GM23248 (cell line): ENCODE measurements at places on chromosomes 13 and 19. TPM values are rescaled to one million over a fixed set of nuclear protein-coding genes. Genes with fewer than 3 reads are reported as not detected.
A peak's percentile ranks its signal among the peaks of the same experiment; 100 is the strongest.

The DMKN gene
- 20.0 and 25.4 TPM in 2 replicates for total RNA-seq

- peak within 1 kb of the TSS; percentile 75 for H3K27ac ChIP-seq
- peak; percentile 96 for DNase-seq
- no peaks in the 10 kb centered on the region for H3K27me3 ChIP-seq
- no peaks in the 10 kb centered on the region; the same call in 1 of the 2 replicates for H3K36me3 ChIP-seq
Observed at GRCh38 chr19:57240311-57241090, at the start of gene ZNF805. TSS of gene ZNF805 (plus strand) at chr19:57240632. CDS start at chr19:57240892, 260 bp downstream.

DNA sequence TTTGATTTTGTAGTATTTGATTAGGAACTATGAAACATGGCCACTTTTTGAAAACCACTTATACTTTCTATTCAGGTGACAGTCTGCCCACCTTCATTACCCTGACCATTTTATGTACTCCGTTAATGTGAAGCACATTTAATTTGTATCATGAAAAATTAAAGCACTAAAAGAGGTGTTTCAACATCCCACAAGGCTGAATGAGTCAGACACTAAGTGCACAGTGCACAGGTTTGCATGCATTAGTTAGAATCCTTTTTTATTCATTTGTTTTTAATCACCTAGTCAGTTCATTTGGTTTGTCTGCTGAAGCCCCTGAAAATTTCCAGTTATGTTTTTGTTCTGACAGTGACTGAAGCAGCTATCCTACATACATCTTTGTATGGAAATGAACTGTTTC, 271.0 kb downstream of the SLITRK5 start:
- H3K27me3 ChIP-seq = no peaks in the 10 kb centered on the region
- DNase-seq = no peak
- no peaks in the 10 kb centered on the region for H3K4me1 ChIP-seq
- H3K4me3 ChIP-seq = no peak overlapping the region
- no peak overlapping the region for H3K27ac ChIP-seq

- no peaks in the 10 kb centered on the region for H3K27me3 ChIP-seq
- no peaks in the 10 kb centered on the region for H3K36me3 ChIP-seq
- DNase-seq = peak; percentile 31
- H3K4me3 ChIP-seq = no peak overlapping the region; the same call in 1 of the 2 replicates
Observed at GRCh38 chr19:49890349-49891311, 6.1 kb downstream of the IL4I1 start.

DNA sequence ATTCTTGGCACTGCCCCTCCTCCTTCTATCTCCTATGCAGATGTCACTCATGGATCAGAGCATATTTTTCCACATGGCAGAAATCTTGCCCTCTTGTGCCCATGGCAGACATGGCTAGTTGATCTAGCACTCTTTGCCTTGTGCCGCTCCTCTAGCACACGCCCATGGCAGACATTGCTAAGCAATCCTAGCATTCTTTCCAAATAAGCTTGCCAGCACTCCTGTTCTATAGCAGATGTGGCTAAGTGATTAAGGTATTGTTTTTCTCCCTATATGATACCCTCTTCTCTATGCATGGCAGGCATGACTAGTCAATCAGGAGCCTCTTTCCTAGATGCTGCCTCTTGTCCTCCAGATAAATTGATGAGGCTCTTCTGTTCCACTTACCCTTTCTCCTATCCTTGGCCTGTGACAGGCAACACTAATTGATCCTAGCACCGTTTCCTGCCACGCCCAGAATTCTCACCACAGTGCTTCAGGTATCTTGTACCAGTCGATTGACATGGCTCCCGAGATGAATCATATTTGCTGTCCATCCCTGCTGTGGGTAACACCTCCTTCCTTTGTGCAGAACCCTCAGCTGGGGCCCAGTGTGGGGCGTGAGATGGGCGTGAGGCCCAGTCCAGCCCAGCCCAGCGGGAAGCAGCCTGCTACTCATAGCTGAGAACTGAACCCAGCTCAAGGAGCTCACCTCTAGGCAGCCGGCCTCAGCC, 26.9 kb downstream of the TMED1 start:
- peaks cover 27% of the 10 kb centered on the region; the same call in 1 of the 2 replicates for H3K36me3 ChIP-seq
- no peak overlapping the region for H3K4me3 ChIP-seq
- H3K4me1 ChIP-seq = peaks cover 16% of the 10 kb centered on the region
- peak; percentile 46 for DNase-seq

The ATP4B gene
- total RNA-seq = not detected in 2 replicates

The POLR1D gene
- 51.1 and 53.0 TPM in 2 replicates for total RNA-seq

The RNF113B gene
- not detected in 2 replicates for total RNA-seq

The C3 gene
- total RNA-seq = 3.1 and 5.6 TPM in 2 replicates

- H3K27me3 ChIP-seq = no peaks in the 10 kb centered on the region
- H3K27ac ChIP-seq = no peak overlapping the region
- DNase-seq = no peak
- H3K4me3 ChIP-seq = no peak overlapping the region
- no peaks in the 10 kb centered on the region for H3K36me3 ChIP-seq
- peaks cover 24% of the 10 kb centered on the region for H3K4me1 ChIP-seq
Observed at GRCh38 chr13:113302986-113303385, 5.9 kb downstream of the LAMP1 start.

- H3K4me3 ChIP-seq = peak overlapping the region; percentile 73
- H3K27me3 ChIP-seq = no peaks in the 10 kb centered on the region
- peak; percentile 89 for DNase-seq
- peaks cover 26% of the 10 kb centered on the region for H3K36me3 ChIP-seq
- H3K4me1 ChIP-seq = no peaks in the 10 kb centered on the region
Observed at GRCh38 chr19:58009666-58010301, 7.2 kb upstream of the ZNF606 start.

GRCh38 chr19:29872224-29872731, 60.5 kb downstream of the CCNE1 start:
- H3K27ac ChIP-seq = no peak overlapping the region
- DNase-seq = peak; percentile 34
- H3K27me3 ChIP-seq = no peaks in the 10 kb centered on the region
- H3K4me3 ChIP-seq = no peak overlapping the region

GRCh38 chr13:45728759-45729158, 26.6 kb downstream of the CBY2 start:
- H3K4me1 ChIP-seq = no peaks in the 10 kb centered on the region
- no peak overlapping the region for H3K27ac ChIP-seq
- H3K27me3 ChIP-seq = peaks cover 50% of the 10 kb centered on the region
- DNase-seq = peak; percentile 9
- H3K36me3 ChIP-seq = no peaks in the 10 kb centered on the region

The CCDC124 gene
- total RNA-seq = 14.4 and 29.6 TPM in 2 replicates

DNA sequence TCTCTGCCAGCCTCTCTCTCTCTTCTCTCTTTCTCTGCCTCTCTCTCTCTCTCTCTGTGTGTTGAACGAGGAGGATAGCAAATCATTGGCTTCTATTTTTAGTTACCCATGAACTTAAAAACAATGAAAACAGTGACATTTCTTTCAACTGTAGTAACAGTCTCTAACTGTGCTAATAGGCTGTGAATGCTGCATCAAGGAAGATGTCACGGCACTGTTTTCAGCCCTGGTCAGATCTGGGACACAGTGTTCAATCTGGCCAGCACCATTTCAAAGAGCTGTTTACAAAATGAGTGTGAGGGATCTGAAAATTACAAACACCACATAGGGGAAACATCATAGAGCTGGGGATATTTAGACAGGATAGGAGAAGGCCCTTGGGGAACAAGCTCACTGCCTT, 717.0 kb downstream of the FGF9 start:
- no peaks in the 10 kb centered on the region for H3K4me1 ChIP-seq
- no peaks in the 10 kb centered on the region for H3K36me3 ChIP-seq
- H3K4me3 ChIP-seq = no peak overlapping the region
- H3K27me3 ChIP-seq = no peaks in the 10 kb centered on the region
- no peak overlapping the region for H3K27ac ChIP-seq

DNA sequence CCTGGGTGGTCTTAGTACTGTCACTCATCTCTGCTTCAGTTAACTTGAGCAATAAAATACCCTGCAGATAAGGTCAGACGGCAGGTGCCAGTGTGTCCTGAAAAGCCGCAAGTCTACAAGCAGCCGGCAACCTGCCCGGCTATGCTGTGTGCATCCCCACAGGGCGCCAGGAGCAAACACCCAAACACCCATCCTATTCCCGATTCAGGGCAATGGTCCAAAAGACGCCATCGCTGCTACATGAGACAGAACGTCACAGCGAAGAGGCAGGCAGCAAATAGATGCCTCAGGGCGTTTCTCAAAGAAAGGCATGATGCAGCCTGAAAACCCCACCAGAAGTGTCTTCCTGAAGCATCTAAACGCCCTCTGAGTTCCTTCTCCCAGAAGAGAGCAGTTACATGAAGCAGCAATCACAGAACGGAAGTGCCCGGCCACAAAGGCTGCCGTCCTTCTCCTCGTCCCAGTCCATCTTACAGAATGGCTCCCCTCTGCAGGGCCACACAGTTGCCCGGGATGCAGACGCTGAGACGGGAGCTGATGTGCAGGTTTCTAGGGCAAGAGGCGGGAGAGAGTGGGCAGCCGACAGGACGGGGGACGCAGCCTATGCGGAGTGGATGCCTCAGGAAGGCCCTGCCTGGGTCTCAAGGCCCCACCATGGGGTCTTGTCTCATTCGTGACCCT, 35.1 kb downstream of the RASA3 start:
- peaks cover 12% of the 10 kb centered on the region for H3K4me1 ChIP-seq
- H3K4me3 ChIP-seq = no peak overlapping the region
- no peak for DNase-seq
- no peaks in the 10 kb centered on the region for H3K36me3 ChIP-seq
- H3K27me3 ChIP-seq = no peaks in the 10 kb centered on the region
- no peak overlapping the region for H3K27ac ChIP-seq

DNA sequence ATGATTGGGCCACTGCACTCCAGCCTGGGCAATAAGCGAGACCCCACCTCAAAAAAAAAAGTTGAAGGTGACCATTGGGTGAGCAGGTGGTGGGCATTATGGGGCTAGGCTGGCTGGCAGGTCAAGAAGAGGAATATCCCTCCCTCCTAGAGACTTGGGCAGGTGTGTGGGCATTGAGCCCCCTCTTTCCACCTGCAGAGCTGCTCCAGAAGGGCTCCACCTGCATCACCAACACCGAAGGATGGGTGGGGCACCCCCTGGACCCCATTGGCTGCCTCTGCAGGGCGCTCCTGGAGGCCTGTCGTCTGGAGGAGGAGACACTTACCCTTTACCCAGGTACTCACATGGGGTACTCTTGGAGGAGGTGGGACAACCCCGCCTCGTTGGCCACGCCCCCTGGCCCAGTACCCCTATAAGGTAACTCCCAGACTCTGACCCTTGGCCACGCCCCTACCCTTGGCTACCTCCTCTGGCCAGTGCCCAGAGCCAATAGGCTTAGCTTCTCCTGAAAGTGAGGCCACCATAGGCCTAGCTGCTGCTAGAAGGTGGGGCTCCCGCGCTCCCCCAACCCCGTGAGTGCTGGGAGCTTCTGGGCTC, 21.9 kb downstream of the ZSWIM4 start:
- no peak overlapping the region for H3K27ac ChIP-seq
- H3K27me3 ChIP-seq = no peaks in the 10 kb centered on the region
- H3K4me1 ChIP-seq = peaks cover 5% of the 10 kb centered on the region
- H3K4me3 ChIP-seq = no peak overlapping the region
- DNase-seq = peak; percentile 30

- H3K27me3 ChIP-seq = no peaks in the 10 kb centered on the region
- no peaks in the 10 kb centered on the region for H3K4me1 ChIP-seq
- no peak overlapping the region for H3K27ac ChIP-seq
Observed at GRCh38 chr19:33156334-33156733, 24.4 kb downstream of the WDR88 start.

DNA sequence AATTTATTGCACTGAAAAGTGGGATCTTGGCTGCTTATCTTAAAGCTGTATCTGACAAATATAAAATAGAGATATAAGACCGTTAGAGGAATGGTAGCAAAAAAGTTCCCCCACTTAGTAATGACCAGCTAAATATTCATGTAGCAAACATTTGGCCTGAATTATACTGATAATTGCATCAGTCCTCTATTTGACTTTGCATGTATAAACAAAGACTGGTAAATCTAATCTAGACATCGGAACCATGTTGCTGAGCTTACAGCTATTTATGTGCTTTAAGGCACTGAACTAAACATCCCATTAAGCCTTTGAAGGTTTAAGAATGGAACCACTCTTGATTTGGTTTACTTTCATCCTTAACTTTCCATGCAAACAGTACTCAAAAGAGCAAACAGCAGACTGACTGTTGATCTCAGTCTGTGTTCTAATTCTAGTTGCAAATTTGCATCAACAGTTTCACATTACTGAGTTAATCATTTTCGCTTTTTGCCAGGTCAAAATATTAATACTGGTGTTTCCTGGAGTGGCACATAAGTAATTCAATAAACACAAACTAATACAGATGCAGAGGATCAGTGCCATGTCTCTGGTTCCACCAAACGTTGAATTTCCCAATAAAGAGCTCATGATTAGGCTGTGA, 203.5 kb upstream of the HTR2A start:
- no peak overlapping the region for H3K27ac ChIP-seq
- H3K27me3 ChIP-seq = no peaks in the 10 kb centered on the region
- H3K4me3 ChIP-seq = no peak overlapping the region
- H3K36me3 ChIP-seq = no peaks in the 10 kb centered on the region
- H3K4me1 ChIP-seq = peaks cover 14% of the 10 kb centered on the region
- DNase-seq = no peak

- no peaks in the 10 kb centered on the region for H3K4me1 ChIP-seq
- peaks cover 15% of the 10 kb centered on the region for H3K36me3 ChIP-seq
- H3K4me3 ChIP-seq = no peak overlapping the region
- no peak overlapping the region for H3K27ac ChIP-seq
- no peak for DNase-seq
Observed at GRCh38 chr19:45298264-45298663, 24.4 kb downstream of the CKM start.

GRCh38 chr19:45125360-45125759, 32.4 kb downstream of the PPP1R37 start:
- DNase-seq = no peak
- H3K4me1 ChIP-seq = no peaks in the 10 kb centered on the region
- no peaks in the 10 kb centered on the region for H3K36me3 ChIP-seq
- no peak overlapping the region for H3K27ac ChIP-seq
- H3K27me3 ChIP-seq = no peaks in the 10 kb centered on the region

- H3K27me3 ChIP-seq = 0 out of 2 replicates have a peak, but pooled peaks cover 4% of the 10 kb centered on the region
- H3K4me3 ChIP-seq = no peak overlapping the region
- H3K27ac ChIP-seq = no peak overlapping the region
- no peaks in the 10 kb centered on the region for H3K36me3 ChIP-seq
- H3K4me1 ChIP-seq = no peaks in the 10 kb centered on the region
Observed at GRCh38 chr19:7013678-7014077, 7.6 kb downstream of the MBD3L2B start.

The LILRA2 gene
- not detected in 2 replicates for total RNA-seq

The MCEMP1 gene
- not detected in 2 replicates for total RNA-seq

GRCh38 chr13:39779337-39780265, 124.1 kb downstream of the COG6 start:
- no peaks in the 10 kb centered on the region for H3K36me3 ChIP-seq
- H3K27ac ChIP-seq = no peak overlapping the region
- H3K27me3 ChIP-seq = no peaks in the 10 kb centered on the region
- H3K4me3 ChIP-seq = no peak overlapping the region
- DNase-seq = peak; percentile 27

The C19orf73 gene
- 0.86 TPM in 1 of 2 replicates, not detected in the other for total RNA-seq

DNA sequence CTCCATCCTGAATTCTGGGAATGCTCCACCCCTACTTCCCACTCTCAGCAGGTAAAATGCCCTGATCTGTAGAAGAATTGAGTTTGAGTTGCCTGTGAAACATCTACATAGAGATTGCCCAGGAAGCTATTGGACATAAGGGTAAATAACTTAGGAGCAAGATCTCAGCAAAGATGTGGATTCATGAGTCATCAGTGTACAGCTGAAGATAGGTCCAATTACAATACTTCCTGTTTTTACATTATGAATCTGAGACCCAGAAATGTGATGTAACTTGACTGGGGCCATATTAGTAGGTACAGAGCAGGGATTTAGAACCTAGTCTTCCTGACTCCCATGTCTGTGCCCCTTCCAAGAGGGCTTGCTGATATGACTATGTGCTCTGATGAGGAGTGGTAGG, 79.4 kb upstream of the FNDC3A start:
- H3K27ac ChIP-seq = no peak overlapping the region
- DNase-seq = peak; percentile 45
- H3K36me3 ChIP-seq = no peaks in the 10 kb centered on the region
- no peaks in the 10 kb centered on the region for H3K27me3 ChIP-seq
- H3K4me1 ChIP-seq = peaks cover 16% of the 10 kb centered on the region
